ENCODE measurements at places on chromosomes 7 and 10. TPM values are rescaled to one million over a fixed set of nuclear protein-coding genes. Genes with fewer than 3 reads are reported as not detected.

The ANXA8 gene
- total RNA-seq, result 0.44 TPM

The FHIP2A gene
- total RNA-seq, result 22.5 TPM

The PRKCQ gene
- total RNA-seq, result 3.2 TPM

The CPN1 gene
- total RNA-seq, result 0.87 TPM

The ADARB2 gene
- total RNA-seq, result 2.0 TPM

The NPC1L1 gene
- not detected for total RNA-seq

The NOS3 gene
- 0.33 TPM for total RNA-seq

The THSD7A gene
- total RNA-seq, result 10.2 TPM

The NEBL gene
- 76.4 TPM for total RNA-seq

The TMEM60 gene
- total RNA-seq, result 19.5 TPM

The SPDYE11 gene
- total RNA-seq, result 0.46 TPM

The IKZF1 gene
- 0.22 TPM for total RNA-seq

The SPDYE3 gene
- 4.6 TPM for total RNA-seq

The TRIM50 gene
- not detected for total RNA-seq

The STRIP2 gene
- 2.1 TPM for total RNA-seq

The TAF3 gene
- 3.3 TPM for total RNA-seq

The SLC26A3 gene
- not detected for total RNA-seq

The ANKRD22 gene
- total RNA-seq, result not detected

The ACBD7 gene
- 1.3 TPM for total RNA-seq
